NCI-H1694 (cell line): ENCODE measurements at places on chromosomes 3 and 15.

DNA sequence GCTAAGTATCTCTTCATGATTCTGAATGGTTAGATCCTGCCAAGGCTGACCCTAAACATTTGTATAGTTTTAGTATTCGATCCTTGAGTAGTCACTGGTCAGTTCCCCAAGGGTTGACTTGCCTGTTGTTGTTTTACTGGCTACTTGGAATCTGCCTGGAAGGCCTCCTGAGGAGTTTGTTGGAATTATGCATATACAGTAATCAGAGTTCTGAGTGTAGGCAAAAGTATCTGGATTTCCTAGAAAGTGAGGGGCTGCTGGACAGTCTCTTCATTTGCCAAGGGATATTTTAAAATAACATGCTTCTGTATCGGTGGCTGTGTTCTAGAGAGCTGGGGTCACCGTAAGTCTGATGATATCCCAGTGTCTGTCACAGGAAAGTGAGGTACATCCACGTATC lies 333.2 kb upstream of the C2CD4B start:
- DNase-seq = no peak

DNA sequence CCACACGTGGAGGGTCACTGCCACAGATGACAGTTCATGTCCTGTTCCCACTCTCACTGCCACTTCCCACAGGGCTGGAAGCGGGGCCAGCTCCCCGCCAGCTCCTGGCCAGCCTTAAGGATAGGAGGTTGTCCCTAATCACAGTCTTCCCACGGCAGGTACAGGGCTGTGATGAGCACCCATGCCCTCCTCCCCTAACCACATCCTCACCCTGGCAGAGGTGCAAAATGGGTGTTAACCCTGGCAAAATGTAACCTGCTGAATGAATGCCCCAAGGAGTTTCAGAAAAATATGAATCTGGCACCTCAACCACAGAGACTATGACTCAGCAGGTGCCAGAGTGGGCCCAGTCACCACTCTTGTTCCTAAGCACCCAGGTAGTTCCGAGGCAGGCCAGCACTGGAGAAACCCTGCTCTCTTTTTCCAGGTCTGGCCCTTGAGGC lies 185.1 kb upstream of the TPM1 start:
- DNase-seq = no peak

DNA sequence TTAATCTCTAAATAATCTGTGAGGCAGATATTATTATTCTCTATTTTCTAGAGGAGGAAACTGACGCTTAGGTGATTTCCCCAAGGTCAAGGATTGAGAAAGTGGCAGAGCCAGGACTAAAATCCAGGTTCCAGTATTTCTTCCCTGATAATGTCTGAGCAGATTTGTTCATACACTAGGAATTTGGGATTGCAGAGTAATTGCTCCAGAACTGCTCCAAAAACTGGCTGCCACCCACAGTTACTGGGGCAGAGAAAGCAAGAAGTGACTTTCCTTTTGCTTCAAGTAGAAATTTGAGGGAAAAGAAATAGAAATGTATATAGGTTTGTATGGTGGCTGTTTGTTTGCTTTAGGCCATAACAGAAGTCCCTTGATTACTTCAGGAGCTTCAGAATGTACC lies 60.6 kb downstream of the SLC12A8 start:
- DNase-seq = no peak

DNA sequence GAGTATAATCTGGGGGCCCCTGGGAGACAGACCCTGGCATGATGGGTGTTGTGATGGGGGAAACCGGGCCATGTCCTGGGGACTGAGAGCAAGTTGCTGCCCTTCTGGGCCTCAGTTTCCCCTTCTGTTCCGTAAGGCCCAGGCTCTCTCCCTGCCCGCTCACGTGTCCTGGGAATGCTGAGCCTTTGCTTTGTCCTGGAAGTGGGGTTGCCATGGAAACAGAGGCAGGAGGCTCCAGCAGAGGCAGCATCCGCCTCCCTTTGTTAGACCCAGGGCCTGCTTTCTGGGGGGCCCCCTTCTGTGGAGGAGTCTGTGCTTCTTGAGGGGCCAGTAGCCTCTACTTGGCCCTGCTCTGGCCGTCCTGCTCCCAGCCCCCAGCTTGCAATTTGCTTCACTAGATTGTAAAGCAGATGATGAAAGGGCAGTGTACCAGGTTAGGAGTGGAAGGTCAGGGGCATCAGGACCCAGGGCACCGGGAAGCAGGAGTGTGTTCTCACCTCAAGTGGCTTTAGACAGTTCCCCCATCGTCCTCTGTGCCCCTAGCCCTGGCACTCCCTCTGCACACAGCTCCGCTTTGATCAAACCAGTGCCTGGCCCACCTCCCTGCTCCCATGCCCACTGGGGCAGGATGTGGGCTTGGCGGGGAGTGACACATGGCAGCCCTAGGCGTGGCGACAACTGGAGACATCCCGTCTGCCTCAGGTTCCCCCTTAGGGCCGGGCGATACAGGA lies 105.6 kb downstream of the FBLN2 start:
- DNase-seq = no peak

DNA sequence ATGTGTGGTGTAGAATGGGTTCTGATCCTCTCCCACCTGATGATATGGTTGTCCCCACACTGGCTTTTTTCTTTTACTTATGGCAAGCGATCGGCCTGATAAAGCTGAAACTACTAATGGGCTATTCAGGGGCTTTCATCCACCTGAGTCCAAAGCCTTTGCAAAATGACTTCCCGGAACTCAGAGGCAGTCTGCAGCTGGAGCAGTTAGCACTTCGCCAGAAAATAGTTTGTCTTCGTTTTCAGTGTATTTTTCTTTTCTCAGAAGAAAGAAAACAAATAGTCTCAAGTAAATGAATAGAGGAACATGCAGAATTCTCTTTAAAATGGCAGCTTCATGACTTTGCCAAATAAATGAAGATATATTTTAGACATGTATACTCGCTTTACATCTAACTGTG lies 306.0 kb upstream of the ADAMTS9 start:
- DNase-seq = no peak

DNA sequence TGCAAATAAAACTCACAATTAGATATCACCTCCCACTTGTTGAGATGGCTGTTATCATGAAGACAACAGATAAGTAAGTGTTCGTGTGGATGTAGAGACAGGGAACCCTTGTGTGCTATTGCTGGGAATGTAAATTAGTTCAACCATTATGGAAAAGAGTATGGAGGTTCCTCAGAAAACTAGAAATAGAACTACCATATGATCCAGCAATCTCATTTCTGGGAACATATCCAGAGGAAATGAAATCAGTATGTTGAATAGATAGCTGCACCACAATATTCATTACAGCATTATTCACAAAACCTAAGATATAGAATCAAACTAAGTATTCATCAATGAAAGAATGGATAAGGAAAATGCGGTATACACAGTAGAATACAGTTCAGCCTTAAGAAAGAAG lies 418.7 kb upstream of the CNTN6 start:
- DNase-seq = no peak

GRCh38 chr15:76932135-76932966 lies 802 bp downstream of the RCN2 start:
- DNase-seq = no peak

GRCh38 chr3:43496740-43497375 lies 125.0 kb downstream of the ANO10 start:
- DNase-seq = no peak

DNA sequence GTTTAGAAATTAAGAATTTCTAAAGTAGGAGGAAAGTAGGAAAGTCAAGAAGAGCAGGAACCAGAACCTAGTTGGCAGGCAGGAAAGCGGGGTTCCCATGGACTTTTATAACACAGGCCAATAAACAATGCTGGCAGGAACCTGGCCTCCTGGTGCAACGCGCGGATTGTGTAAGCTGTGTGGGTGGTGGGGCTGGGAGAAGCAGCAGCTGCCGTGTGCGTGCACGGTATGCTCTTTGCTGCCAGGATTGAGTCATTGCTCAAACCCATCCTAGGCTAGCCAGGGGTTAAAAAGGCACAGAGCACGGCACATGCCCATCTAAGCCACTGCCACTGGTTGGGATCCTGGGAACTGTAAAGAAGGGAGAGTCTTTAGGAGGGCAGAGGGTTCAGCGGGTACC lies 209.9 kb upstream of the RGMA start:
- DNase-seq = no peak

DNA sequence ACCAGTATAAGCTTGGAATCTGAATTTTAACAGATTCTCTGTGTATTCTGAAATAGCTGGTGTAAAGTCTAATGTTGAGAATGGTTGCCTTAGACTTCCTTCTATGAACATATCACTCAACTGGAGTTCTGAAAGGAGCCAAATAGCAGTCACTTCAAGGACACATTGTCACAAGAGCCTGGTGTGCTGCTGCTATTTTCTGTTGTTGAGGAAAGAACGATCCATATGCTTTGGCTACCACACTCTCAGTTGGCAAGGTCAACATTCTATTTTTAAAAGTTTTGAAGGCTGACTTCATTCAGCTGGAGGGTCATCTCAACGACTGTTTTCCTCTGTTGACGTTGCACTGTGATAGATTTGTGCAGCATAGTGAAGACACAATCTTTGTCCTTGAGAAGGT lies 248.7 kb downstream of the TUSC7 start:
- DNase-seq = no peak

DNA sequence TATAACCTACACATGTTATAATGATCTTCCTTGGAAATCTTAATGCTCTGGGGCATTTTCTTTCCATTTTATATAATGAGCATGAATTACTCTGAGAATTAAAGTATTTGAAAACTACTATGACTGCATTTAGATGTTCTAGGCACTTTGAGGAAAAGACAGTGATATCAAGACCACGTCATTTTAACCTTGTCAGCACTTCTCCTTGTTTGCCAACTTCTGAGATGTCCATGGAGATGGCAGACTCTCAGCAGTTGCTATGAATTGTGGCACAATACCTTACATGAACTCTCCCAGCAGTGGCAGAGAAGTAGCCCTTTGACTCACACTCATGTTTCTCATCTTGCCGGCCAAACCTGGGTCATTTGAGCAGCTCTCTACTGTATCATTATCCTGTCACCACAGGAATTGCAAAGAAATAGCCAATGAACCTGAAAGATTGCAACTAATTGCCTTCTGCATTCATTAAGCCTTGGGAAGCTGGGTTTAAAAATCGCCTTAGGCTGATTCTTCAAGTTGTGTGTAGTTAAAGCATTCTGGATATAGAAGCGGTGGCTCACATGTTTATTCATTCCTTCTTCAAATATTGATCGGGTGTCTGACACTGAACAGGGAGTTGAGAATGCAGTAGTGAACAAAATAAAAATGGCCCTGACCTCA lies 272.2 kb upstream of the CFAP20DC start:
- DNase-seq = no peak

- peak; percentile 7 for DNase-seq
Observed at GRCh38 chr15:60660290-60661051, 181.5 kb upstream of the ICE2 start.

DNA sequence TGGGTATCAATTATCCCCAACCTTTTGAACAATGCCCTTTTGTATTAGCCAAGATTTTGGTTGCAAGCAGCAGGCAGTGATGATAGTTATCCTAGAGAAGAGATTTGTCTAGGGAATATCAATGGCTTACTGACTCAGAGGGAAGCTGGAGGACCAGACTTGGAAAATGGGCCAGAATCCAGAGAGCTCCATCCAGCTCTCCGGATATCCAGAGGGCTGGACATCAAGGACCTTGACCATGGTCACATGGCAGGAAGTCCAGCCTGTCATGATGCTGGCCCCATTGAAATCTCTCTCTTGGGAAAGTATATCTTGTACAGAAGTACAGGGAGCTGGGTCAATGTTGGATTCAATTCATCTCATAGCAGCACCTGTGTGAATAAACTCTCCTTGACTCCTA lies 148.5 kb upstream of the PDZRN3 start:
- no peak for DNase-seq

- no peak for DNase-seq
Observed at GRCh38 chr3:10599444-10599843, 94.1 kb upstream of the ATP2B2 start.

DNA sequence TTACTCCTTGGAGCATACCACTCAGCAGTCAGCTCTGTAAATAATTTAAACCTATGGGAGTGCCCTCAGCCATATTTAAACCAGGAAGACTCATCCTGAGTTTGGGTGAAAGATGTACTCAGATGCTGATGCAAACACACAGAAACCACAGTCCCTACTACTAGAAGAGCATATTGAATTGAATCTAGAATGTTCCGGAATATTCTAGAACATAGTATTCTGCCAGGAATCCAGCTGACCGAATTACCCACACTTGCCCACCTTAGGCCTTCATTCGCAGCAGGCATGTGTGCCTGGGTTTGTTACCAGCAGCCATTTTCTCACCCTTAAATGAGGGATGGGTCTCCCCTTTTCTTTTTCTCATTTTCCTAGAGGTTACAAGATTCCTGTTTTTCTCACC lies 202.4 kb upstream of the ICE2 start:
- DNase-seq = no peak

- DNase-seq = no peak
Observed at GRCh38 chr3:121768452-121768851, 18.9 kb upstream of the GOLGB1 start.

GRCh38 chr3:58307639-58308215 lies 1.4 kb downstream of the HTD2 start:
- no peak for DNase-seq

- DNase-seq = no peak
Observed at GRCh38 chr3:45212095-45212468, 14.0 kb downstream of the TMEM158 start.
